ENCODE measurements at places on chromosomes 2 and 18.

- peak; percentile 39 for DNase-seq
These were observed 21.2 kb downstream of the SMAD4 start for GRCh38 chr18:51051105-51051712.

DNA sequence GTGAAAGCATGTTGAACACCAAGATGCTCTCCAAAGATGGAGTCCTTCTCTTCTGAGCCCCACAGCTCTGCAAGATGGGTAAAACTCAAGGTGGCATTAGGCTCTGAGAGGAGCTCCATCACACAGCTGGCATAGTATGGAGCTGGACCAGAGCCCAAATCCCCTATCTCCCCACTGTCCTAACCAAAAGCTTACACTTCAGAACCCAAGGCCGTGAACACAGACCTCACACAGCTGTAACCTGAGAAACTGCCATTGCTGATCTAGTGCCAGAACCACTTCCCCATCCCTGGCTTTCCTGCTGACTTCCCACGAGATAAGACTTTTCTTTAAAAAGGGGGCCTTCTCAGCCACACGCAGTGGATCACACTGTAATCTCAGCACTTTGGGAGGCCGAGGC is 25.0 kb downstream of the TTC32 start:
- DNase-seq: no peak

DNA sequence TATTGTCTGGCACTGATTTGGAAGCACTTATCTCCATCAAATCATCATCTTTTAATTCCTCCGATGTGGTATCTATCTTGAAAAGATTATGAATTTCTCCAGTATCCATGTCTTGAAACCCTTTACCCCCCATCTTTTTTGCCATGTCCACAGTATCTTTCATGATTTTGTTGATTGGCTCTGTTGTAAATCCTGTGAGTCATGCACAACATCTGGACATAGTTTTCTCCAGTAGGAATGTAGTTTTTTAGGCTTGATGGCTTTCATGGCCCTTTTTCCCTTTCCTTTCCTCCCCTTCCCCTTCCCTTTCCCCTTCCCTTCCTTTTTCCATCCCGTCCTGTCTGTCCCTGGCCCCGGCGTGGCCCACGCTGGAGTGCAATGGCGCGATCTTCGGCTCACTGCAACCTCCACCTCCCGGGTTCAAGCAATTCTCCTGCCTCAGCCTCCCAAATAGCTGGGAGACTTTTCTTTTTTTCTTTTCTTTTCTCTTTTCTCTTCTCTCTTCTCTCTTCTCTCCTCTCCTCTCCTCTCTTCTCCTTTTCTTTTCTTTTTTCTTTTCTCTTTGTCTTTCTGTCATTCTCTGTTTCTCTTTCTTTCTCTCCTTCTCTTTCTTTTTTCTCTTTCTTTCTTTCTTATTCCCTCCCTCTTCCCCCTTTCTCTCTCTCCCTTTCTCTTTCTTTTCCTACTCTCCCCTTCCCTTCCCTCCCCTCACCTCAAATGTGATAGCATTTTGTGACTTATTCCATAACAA is 18.4 kb upstream of the ZNF638 start:
- DNase-seq: no peak

DNA sequence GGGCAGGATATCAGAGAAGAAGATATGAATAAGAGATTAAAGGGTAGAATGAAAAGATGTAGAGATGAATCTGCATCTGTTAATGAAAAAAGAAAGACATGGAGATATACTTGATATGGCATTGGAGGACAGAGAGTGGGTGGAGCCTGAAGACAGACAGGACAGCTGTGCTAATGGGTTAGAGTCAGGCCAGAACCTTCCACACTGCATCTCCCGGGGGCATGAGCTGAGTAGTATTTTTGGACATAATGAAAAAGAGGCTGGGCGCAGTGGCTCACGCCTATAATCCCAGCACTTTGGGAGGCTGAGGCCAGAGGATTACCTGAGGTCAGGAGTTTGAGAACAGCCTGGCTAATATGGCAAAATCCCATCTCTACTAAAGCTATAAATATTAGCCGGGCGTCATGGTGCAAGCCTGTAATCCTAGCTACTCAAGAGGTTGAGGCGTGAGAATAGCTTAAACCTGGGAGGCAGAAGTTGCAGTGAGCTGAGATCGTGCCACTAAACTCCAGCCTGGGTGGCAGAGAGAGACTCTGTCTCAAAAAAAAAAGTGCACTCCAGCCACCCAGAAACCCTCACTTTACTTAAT is 11.4 kb downstream of the FLACC1 start:
- DNase-seq: no peak

DNA sequence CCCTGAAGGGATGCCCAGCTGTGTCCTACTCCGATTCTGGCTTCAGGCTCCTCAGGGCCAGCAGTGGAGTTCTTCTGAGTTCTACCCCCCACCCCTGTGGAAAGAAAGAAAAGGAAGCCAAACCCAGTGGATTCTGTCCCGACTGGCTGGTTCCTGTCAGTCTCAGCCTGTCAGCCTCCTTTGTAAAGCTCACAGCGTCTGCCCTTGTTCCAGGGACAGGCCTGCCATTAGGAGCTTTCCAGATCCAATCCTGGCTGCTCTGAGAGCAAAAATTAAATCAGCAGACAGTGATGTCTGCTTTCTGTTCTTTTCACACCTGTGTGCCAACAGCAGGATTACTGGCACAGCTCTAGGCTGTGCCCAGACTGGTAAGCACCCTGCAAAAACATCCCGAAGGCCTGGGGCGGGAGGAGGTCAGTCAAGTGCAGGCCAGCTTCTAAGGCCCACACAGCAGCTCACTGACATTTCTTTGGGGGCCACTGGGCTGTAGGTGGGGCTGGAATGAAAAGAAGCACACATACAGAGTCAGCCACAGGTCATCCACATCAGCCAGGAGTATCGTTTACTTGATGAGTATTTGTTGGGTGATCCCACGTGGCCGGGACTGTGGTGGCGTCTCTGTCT is 69.1 kb downstream of the EHD3 start:
- DNase-seq: no peak

DNA sequence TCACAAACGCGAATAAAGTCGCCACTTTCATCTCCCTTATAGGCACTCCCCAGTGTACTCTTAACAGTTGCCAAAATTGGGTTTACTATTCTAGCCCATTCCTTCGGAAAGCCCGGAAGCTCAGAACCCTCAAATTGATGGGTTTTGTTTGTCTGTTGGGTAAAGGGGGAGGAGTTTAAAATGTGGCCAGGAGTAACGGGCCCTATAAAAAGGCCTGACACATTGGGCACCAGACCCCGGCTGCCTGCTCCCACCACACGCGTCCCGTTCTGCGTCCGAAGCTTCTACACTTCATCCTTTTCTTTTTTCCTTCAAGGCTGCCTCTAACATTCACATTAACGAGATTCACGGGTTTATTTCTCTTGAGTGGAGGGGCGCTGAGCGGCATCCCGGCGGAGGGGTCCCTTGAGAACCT is 837 bp downstream of the NHEJ1 start:
- DNase-seq: no peak

DNA sequence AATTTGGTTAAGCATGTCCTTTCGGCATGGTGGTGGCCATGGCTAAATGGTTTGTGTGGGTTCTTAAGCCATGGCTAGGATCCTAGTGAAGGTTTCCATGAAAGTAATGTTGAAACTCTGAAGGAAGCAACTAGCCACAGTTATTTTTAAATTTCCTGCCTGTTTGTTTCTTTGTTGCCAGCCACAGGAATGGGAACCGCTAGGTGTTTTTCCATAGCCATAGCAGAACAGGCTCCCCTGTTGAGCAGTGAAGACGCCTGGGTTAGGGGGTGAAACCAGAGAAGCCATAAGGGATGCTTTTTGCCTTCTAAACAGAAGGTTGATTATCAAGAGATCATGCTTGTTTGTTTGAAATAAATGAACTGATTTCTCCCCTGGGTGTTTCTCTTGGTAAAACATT is 60.1 kb upstream of the CHMP1B start:
- DNase-seq: no peak

DNA sequence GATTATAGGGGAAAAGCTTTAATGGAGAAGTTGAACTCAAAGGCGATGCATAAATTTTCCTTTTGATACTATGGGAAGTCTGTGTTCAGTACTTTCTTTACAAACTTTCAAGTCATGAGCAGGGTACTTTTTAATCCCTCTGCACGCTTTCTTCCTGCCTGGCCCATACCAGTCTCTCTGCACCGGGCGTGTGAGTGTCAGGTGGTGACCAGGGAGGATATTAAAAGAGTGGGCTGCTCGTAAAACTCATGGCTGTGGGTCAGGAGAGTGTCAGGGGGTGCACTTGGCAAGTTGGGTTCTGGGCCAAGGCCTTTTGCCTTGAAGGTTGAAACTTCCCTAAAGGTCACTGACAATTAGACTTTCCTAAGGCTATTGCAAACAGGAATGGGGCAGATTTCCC is 367.8 kb downstream of the GPD2 start:
- no peak for DNase-seq

GRCh38 chr2:223644136-223644535 is 42.0 kb upstream of the SCG2 start:
- peak; percentile 24 for DNase-seq

- DNase-seq: no peak
These were observed 19.7 kb upstream of the RIOK3 start for GRCh38 chr18:23433360-23433759.

- peak; percentile 72 for DNase-seq
These were observed 1.7 kb upstream of the GATA6 start for GRCh38 chr18:22167471-22168241.

DNA sequence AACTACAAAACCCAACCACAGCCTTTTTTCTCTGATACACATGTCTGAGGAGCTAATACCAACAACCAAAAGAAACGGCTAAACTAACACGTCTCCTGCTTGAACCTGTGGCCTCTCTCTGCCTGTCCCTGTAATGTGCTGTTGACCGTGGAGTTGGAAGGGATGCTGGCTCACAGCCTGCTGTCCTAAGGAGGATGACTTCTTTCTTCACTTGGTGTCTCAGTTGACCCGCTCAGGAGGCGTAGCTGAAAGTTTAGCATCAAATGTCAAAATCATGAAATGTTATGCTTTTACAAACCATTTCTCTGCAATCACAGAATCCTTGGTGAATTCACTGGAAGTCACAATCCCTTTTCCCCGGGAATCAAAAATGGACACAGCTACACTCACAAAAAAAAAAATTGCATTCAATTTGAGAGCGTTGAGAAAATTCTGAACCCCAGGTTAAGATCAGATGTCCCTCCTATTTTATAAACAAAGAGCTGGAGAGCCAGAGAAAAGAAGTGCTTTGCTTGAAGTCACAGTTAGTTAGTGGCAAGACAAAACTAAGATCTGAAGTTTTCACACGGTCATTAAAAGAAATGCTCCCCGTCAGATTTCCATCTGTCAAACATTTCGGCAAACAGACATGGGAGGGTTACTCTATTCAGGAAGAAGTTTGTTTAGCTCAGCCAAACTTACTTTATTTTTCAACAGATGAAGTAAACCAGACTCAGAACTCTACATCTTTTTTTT is 74.3 kb downstream of the IRS1 start:
- DNase-seq: no peak

DNA sequence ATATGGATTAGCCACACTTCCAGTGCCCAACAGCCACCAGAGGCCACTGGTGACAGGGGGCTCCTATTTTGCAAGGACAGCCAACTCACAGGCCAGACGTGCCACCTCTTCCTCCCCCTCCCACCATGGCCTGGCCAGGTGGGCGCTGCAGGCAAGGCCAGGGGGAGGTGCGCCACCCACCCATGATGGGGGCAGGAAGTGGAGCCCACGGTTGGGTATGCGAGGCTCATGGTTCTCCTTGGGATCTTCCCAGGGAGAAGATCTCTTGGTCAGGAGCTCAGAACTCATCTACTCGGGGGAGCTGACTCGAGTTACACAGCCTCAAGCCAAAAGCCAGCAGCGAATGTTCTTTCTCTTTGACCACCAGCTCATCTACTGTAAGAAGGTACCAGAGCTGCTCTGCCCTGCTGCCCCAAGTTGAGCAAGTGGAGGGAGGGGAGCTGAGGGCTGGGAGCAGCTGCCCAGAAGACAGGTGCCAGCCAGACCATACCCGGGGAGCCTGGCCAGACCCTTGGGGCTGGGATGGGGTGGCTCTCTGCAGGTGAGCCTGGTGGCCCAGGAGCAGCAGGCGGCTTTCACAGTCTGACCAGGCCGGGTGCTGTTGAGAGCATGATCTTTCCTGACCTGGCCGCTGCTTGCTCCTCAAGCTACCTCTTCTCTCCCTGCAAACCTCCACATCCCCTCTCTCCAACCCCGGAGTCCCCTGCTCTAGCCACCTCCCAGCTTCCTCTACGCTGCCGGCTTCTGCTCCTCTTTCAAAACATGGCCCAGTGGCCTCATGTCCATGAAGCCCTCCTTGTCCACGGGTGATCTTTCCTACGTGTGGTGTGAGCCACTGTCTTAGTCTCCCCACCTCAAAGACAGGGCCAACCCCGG is 49.8 kb downstream of the FAM168B start:
- DNase-seq: no peak

DNA sequence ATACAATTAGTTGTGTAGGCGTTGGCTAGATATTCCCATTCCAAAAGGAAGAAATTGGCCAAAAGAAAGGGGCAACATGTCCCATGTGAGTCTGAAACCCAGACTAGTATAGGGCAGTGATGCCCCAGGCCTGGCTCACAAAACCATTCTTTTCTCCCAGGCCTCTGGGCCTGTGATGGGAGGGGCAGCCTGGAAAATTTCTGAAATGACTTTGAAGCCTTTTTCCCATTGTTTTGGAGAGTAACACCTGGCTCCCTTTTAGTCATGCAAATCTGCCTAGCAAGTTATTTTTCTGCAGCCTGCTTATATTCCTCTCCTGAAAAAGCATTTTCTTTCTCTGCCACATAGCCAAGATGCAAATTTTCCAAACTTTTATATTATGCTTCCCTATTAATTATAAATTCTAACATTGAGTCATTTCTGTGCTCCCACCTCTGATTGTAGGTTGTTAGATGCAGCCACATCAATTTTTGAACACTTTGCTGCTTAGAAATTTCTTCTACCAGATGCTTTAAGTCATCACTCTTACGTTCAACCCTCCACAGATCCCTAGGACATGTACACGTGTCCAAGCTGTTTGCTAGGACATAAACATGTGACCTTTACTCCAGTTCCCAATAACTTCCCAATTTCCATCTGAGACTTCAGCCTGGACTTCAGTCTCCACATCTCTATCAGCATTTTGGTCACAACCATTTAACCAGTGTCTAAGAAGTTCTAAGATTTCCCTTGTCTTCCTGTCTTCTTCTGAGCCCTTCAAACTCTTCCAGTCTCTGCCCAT is 76.1 kb upstream of the MC4R start:
- DNase-seq: peak; percentile 11

GRCh38 chr2:84999553-84999955 is 28.6 kb downstream of the KCMF1 start:
- DNase-seq: no peak

- no peak for DNase-seq
These were observed 144.0 kb downstream of the ACOXL start for GRCh38 chr2:110876167-110876999.
